Dermis microvascular lymphatic vessel endothelial cell (primary cell): ENCODE measurements at places on chromosomes 11 and 22. TPM values are rescaled to one million over a fixed set of nuclear protein-coding genes. Genes with fewer than 3 reads are reported as not detected.

TESMIN gene
- total RNA-seq: 2.1 and 4.0 TPM in 2 replicates

USP47 gene
- 55.3 and 56.4 TPM in 2 replicates for total RNA-seq

C1QTNF5 gene
- 47.6 and 121 TPM in 2 replicates for total RNA-seq

GSTT2 gene
- total RNA-seq: 0.13 and 1.1 TPM in 2 replicates

MAPK8IP2 gene
- total RNA-seq: 0.13 and 0.25 TPM in 2 replicates

FAT3 gene
- total RNA-seq: under 0.01 TPM in 1 of 2 replicates, not detected in the other

CSNK1E gene
- total RNA-seq: 78.7 and 112 TPM in 2 replicates

POLR2L gene
- total RNA-seq: 200 and 256 TPM in 2 replicates

UPB1 gene
- total RNA-seq: under 0.01 TPM in 1 of 2 replicates, not detected in the other

DCDC1 gene
- under 0.01 TPM in 2 replicates for total RNA-seq

RASSF10 gene
- total RNA-seq: 4.8 and 11.8 TPM in 2 replicates

HTR3A gene
- total RNA-seq: not detected in 2 replicates

RCOR2 gene
- 0.13 TPM in 2 replicates for total RNA-seq

OMP gene
- not detected in 2 replicates for total RNA-seq
